ENCODE measurements at places on chromosomes 16 and 17. TPM values are rescaled to one million over a fixed set of nuclear protein-coding genes. Genes with fewer than 3 reads are reported as not detected.

ATP1B2 gene
- 0.12 TPM for total RNA-seq

HOXB6 gene
- 0.22 TPM for total RNA-seq

PRSS53 gene
- total RNA-seq: 5.3 TPM

MED1 gene
- 59.7 TPM for total RNA-seq

ZNF778 gene
- total RNA-seq: 7.9 TPM

GPR142 gene
- not detected for total RNA-seq

CTF1 gene
- total RNA-seq: 0.22 TPM

TMC5 gene
- not detected for total RNA-seq

DNA sequence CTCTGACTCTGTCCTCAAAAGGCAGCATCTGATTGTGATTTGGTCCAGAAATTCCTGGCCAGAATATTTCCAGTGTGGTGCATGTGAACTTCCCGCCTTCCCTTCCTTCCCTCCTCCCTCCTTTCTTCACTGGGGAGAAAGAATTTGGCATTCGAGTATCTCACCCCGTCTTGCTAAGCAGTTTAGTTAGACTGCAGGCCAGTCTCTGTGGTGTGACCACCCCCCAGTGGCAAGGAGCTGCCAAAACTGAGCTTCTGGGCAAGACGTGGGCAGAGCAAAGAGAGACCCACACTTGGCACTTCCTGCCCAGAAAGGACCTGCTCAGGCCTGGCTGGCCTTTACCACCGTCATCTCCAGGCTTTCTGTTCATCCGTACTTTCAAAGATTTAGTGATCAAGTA is 36.4 kb downstream of the SNX20 start:
- no peak overlapping the region for H3K27ac ChIP-seq
- no peak overlapping the region for H3K4me3 ChIP-seq
- H3K4me1 ChIP-seq: peaks cover 4% of the 10 kb centered on the region
- DNase-seq: peak; percentile 59
- H3K36me3 ChIP-seq: no peaks in the 10 kb centered on the region

DNA sequence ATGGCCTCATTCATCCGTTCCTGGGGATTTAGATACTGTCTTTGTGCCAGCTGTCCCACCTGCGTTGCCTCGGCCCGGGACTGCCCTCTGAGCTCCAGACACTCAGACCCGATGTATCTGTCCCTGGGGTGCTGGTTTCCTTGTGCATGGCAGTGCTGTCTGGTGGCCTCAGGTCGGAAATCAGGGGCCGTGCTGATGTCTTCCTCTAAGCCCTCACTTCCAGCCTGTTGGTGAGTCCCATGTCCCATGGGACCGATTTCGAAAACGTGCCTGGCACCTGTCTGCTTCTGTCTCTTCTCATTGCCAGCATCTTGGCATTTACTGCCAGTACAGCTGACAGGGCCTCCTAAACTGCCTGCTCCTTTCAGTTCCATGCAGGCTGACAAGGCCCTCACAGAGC is 22.1 kb downstream of the NT5M start:
- H3K27me3 ChIP-seq: no peaks in the 10 kb centered on the region
- H3K36me3 ChIP-seq: no peaks in the 10 kb centered on the region
- no peaks in the 10 kb centered on the region for H3K4me1 ChIP-seq
- DNase-seq: no peak
- H3K4me3 ChIP-seq: no peak overlapping the region

GRCh38 chr17:82696916-82697807 is 1.3 kb downstream of the RAB40B start:
- H3K27ac ChIP-seq: no peak overlapping the region
- peaks cover 8% of the 10 kb centered on the region for H3K4me1 ChIP-seq
- peak overlapping the region; percentile 51 for H3K4me3 ChIP-seq
- H3K36me3 ChIP-seq: peaks cover 9% of the 10 kb centered on the region
- peak; percentile 38 for DNase-seq

GRCh38 chr17:17877529-17878358 is 41.0 kb upstream of the SREBF1 start:
- H3K4me1 ChIP-seq: no peaks in the 10 kb centered on the region
- no peaks in the 10 kb centered on the region for H3K27me3 ChIP-seq
- H3K4me3 ChIP-seq: no peak overlapping the region
- no peak for DNase-seq
- no peaks in the 10 kb centered on the region for H3K36me3 ChIP-seq
- H3K27ac ChIP-seq: no peak overlapping the region

- H3K4me3 ChIP-seq: no peak overlapping the region
- DNase-seq: no peak
- H3K4me1 ChIP-seq: no peaks in the 10 kb centered on the region
- H3K27me3 ChIP-seq: no peaks in the 10 kb centered on the region
These were observed 1965.9 kb downstream of the TP53TG3F start for GRCh38 chr16:35425270-35425669.

DNA sequence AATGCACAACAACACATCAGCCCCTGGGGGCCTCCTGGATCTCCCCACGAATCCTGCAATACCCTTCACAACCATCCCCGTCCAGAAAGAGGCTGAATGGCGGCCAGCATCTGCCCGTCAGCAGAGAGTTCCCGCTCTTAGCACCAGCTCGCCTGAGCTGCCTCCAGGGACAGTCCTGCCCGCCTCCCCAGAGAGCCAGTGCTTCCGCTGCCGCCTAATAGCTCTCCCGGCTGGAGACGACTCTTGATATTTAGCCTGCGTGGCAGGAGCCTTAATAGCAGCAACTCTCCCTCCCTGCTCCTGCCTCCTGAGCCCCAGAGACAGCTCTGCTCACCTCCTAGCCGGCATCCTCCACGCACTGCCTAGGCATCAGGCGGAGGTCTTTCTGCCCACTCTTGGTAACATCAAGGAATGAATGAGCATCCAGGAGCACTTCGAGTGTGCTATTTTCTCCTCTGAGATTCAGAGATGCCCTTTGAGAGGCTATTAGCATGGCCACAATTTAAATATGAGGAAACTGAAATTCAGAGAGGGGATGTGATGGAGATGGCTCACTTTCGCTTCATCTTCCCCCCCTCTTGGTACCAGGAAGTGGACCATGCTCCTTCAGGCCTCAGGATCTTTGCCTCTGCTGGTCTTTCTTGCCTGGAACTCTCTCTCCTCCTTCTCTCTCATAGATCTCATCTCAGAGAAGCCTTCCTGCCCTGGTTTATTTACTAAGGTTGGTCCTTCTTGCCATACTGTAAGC is 67.9 kb downstream of the RAI1 start:
- no peaks in the 10 kb centered on the region for H3K36me3 ChIP-seq
- no peak for DNase-seq
- H3K4me1 ChIP-seq: peaks cover 33% of the 10 kb centered on the region
- no peaks in the 10 kb centered on the region for H3K27me3 ChIP-seq
- peak overlapping the region; percentile 73 for H3K27ac ChIP-seq

DNA sequence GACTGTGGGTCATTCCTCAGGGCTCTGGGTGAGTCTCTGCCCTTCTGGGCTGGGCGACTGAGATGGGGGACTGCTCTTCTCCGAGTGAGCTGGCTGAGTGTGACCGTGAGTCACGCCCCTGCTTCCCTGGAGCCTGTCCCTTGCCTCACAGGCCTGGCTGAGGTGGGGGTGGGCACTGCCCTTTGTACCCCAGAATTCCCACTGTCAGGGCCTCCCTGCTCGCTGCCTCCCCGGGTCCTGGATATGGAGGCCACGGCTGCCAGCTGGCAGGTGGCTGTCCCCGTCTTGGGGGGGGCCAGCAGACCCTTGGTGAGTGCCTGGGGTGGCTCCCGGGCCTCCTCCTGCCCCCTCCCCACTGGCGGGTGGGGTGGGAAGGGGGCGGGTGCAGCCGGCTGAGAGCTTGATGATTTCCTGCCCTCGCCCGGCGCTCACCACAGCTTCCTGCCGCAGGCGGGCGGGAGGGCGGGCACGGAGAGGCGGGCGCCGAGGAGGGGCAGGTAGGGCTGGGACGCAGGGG is at the start of gene LAT:
LAT (plus strand) TSS at position 434 of the 517 bp plus-strand sequence. CDS start 366 bp downstream, outside the sequence.
- peak within 1 kb of the TSS; percentile 100 for H3K4me3 ChIP-seq
- H3K36me3 ChIP-seq: peaks cover 72% of the 10 kb centered on the region
- H3K4me1 ChIP-seq: peaks cover 39% of the 10 kb centered on the region
- H3K27ac ChIP-seq: peak within 1 kb of the TSS; percentile 98

DNA sequence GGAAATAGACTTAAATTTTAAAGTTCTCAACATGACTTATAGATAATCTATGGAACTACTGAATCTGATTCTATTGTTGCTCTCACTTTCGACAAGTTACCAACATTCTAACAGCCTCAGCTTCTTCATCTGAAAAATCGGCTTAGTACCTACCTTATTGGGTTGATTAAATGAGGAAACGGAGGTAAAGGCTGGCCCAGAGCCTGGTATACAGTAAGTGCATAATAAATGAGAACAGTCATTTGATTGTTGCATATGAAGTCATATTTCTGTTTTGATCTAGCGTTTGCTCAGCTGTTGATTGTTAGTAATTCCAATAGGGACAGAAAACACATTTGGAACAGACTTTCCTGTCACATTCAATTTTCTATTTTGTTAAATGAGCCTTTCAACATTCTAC is 4.6 kb downstream of the VPS35L start:
- H3K36me3 ChIP-seq: peaks cover 6% of the 10 kb centered on the region
- no peak for DNase-seq
- no peak overlapping the region for H3K27ac ChIP-seq
- H3K4me1 ChIP-seq: peaks cover 11% of the 10 kb centered on the region
- no peak overlapping the region for H3K4me3 ChIP-seq

GRCh38 chr17:50817838-50818237 is 17.5 kb upstream of the WFIKKN2 start:
- H3K27ac ChIP-seq: no peak overlapping the region
- no peak overlapping the region for H3K4me3 ChIP-seq
- H3K4me1 ChIP-seq: peaks cover 2% of the 10 kb centered on the region
- DNase-seq: no peak
- H3K27me3 ChIP-seq: peaks cover 11% of the 10 kb centered on the region
- H3K36me3 ChIP-seq: no peaks in the 10 kb centered on the region

GRCh38 chr16:84007965-84008364 is 34.6 kb downstream of the SLC38A8 start:
- H3K4me1 ChIP-seq: no peaks in the 10 kb centered on the region
- H3K36me3 ChIP-seq: no peaks in the 10 kb centered on the region
- DNase-seq: no peak
- H3K27me3 ChIP-seq: peaks cover 4% of the 10 kb centered on the region
- no peak overlapping the region for H3K4me3 ChIP-seq

DNA sequence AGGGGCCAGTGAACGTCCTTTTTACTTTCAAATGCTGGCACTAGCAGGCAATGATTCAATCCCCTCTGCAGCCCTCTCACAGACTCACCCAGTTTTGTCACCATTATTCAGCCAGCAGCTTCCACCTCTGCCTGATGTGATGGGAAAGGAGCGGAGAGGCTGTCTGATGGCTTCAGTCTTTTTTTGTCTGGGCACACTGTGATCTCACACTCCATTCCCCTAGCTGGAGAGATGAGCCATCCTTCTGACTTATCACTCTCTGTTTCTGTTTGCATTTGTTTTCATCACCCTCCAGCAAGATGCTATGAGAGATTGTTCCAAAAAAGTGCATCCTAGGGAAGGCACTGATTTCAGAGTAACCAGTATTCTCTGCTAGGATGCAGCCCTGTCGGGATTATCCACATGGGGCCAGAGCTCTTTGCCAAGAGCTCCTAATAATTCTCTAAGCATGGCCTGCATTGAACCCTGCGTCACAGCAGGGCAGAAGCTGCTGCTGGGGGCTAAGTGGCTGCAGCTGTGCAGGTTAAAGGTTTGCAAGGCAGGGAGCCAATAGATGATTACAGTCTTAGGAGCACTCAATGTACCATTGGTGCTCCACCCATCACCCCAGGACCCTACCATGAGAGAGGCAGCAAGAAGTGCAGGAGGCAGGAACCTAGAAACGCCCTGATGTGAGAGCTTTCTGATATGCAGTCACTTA is 236.1 kb upstream of the C16orf82 start:
- H3K27ac ChIP-seq: no peak overlapping the region
- H3K4me1 ChIP-seq: no peaks in the 10 kb centered on the region
- no peak overlapping the region for H3K4me3 ChIP-seq
- H3K36me3 ChIP-seq: no peaks in the 10 kb centered on the region

DNA sequence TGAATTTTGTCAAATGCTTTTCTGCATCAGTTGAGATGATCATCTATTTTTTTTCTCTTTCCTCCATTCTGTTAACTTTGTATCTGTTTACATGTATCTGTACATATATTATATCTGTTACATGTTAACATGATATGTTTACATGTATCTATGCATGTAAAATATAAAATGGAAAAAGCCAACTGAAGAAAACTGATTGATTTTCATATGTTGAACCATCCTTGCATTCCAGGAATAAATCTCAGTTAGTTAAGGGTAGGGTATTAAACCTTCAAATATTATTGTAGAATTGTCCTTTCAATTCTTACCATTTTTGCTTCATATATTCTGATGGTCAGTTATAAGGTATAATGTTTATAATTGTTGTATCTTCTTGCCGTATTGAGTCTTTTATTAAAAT is 336.1 kb downstream of the ZFHX3 start:
- peaks cover 28% of the 10 kb centered on the region for H3K36me3 ChIP-seq
- no peaks in the 10 kb centered on the region for H3K4me1 ChIP-seq
- DNase-seq: no peak

- H3K4me1 ChIP-seq: peaks cover 3% of the 10 kb centered on the region
- no peak overlapping the region for H3K4me3 ChIP-seq
- peaks cover 9% of the 10 kb centered on the region for H3K36me3 ChIP-seq
These were observed 43.8 kb downstream of the SOCS1 start for GRCh38 chr16:11211977-11212797.

GRCh38 chr17:40541060-40541872 is 24.0 kb downstream of the CCR7 start:
- peak; percentile 86 for DNase-seq
- H3K4me3 ChIP-seq: peak overlapping the region; percentile 56
- peaks cover 75% of the 10 kb centered on the region for H3K4me1 ChIP-seq

DNA sequence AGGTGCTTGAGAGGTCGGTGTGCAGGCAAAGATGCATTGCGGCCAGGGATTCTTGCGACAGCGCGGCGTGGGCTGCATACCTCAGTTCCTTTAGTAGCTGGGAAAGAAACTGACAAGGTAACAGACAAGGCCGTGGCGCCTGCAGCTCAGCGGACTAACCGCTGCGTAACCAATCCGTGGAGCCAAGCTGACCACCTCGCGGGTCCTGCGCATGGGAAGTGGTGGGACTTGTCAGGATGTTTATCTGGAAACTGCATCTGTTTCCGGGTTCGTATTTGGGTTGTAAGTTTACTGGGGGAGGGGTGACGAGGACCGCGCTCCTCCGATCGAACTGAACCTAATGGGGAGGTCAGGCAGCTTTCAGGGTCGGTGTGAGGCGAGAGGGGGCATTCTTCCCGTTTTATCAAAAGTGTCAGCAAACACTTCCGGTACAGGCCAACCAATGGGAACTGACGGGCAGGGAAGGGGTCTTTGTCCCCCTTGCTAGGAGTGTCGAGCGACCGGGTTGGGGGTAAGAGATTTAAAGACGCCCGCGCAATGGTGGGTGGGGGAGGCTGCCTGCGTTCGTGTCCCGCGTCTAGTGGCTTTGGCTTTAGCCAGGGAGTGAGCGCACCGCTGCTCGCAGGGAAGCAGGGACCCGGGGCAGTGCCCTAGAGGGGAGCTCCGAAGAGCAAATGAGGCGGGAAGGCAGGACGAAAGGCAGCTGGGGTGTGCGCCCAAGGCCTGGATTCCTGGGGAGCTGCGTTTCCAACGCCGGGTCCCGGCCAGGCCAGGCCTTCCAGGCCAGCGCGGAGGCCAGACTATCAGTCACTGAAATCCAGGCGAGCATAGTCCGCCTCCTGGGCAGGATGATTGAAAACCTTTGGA is 7.0 kb downstream of the IRX6 start:
- no peak for DNase-seq
- H3K27me3 ChIP-seq: peaks cover 56% of the 10 kb centered on the region
- H3K4me3 ChIP-seq: no peak overlapping the region
- no peaks in the 10 kb centered on the region for H3K36me3 ChIP-seq
- no peak overlapping the region for H3K27ac ChIP-seq

GRCh38 chr17:20184977-20185619 is 175.9 kb downstream of the SPECC1 start:
- H3K4me1 ChIP-seq: peaks cover 3% of the 10 kb centered on the region
- H3K4me3 ChIP-seq: no peak overlapping the region
- H3K27ac ChIP-seq: no peak overlapping the region
- H3K36me3 ChIP-seq: no peaks in the 10 kb centered on the region

Measured in activated CD4-positive, alpha-beta memory T cell treated with anti-CD3 and anti-CD28 coated beads for 36 hours (primary cell).